ENCODE measurements at places on chromosomes 1 and 21.
A peak's percentile ranks its signal among the peaks of the same experiment; 100 is the strongest.

- DNase-seq, result no peak
These were observed 52.3 kb downstream of the ADAMTS5 start for GRCh38 chr21:26914557-26914956.

DNA sequence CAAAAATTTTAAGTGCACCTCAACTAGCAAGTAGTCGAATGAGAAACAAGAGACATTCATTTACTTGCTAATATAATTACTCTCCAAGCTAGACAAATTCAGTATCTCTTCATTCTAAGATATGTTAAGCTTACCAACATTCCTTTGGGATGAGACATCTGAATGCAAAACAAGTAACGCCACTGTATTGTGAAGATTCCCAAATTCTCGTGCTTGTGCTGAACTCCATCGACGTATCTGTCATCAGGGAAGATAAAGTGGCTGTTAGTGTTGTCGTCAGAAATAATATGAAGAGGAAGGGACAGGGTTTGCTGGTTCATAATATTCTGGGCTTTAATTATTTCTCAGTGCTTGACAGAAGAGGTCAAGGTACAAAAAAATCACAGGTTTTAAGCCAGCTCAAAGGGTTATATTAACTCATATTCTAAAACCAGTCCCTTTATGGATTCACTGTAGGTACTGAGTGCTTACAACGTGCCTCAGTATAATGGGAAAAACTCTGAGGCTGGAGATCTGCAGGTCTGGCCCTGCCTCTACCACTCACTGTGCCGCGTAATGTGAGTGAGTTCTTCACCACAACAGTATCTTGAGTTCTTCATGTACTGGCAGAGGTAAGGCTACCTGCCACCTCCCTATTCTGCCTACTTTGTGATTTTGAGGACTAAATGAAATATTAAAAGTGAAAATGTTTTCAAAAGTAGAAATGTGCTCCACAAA, 42.0 kb downstream of the PCSK9 start:
- DNase-seq, result peak; percentile 46

DNA sequence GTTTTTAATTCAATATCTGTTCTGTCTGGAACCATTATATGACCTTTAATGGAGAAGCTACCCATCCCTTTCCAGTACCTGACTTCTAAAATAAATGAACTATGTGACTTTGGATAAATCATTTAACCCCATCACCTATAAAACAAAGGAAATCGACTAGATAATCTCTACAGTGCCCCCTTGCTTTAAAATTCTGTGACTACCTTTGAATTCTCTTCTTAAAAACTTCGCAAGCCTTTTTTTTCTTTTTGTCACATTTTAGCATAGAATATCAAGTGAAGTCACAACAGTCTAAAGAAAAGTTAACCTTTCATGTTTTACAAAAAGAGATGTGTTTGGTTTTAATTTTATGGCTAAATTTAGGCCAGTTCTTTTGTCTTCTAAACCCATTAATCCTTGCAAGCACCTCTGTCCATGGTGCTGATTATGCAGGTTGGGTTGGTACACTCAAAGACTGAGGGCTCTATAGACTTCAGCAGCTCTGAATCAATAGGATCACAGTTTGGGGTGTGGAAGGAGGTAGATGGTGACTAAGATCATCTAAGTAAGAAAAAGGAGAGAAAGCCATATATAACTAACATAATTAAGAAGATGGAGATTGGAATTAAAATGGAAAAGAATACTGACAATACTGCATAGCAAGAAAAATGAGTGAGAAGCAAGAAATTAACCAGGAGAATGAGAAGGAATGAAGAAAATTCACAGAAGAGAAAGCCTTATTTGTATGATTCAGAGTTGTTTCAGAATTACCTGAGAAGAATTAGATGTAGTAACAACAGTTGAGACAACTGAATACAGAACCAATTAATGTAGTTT, 59.2 kb downstream of the TBX15 start:
- DNase-seq, result peak; percentile 11

DNA sequence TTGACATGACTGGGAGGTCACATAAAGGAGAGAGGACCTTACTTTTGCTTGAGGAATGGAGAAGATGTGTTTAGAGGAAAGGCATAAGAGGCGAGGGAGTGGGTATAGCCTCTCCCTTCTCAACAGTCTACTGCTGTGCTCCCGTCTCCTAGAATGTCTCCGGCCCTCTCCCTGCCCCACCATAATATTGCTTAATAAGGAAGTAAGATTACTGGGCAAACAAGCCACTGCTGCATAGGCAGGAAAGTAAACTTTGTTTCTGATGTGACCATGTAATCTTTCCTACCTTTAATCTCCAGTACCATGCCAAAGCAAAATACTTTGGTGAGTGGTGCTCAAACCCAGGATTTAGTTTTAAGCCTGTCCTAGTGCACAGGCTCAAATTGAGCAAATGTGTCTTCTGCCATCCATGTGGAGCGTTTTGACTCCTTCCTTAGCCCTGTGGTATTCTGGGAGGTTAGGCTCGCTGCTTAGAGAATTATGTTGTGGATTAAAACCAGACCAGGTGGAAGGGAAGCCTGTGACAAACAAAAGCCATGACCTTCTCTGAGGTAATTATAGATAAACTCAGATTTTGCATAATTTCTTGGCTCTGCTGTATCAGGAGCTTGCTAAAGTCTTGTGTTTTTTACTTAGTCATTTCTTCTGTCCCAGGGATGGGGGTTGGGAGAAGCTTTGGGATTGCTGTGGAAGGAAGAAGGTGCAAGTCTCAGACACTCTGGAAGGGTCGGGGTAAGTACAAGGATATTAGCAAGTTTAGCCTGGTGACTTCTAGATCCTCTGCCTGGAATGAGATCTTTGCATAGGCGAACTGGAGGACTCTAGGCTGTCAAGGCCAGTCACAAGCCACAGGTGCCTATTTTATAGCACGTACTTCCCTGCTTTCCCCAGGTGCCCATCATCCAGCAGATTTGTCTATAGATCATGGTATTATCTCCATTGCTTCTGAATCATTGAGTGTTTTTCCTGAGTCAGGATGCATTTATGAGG, 34.5 kb upstream of the DIPK1A start:
- DNase-seq, result no peak

DNA sequence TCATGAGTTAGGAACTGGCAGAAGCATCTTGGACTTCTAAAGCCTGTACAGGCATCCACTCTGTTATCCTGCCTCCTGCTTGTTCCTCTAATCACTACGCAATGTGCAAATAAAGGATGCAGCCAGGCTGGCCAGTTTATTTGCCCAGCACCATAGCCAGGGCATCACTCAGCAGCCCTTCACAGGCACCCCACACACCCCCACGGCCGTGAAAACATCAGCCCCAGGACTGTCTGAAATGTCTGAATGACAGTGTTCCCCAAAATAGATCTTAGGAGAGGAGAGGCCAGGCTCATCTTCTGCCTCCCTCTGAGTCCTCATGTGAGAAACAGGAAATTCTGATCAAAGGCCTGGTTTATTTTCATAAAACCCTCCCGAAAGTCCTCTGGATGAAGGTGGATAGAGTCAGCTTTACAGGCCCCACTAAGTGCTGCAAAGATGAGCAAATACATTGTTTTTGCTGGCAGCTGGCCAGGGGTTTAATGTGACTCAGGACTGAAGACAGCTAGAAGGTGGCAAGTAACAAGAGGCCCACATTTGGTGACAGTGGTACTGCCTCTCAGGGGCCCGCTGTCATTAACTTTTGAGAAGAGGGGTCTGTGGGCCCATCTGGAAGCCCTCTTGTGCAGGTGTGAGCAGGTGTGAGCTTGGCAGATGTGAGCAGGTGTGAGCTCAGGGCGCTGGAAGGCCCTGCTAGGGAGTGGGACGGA, 32.9 kb downstream of the GRHL3 start:
- DNase-seq, result peak; percentile 75

- DNase-seq, result no peak
These were observed 20.7 kb upstream of the PADI4 start for GRCh38 chr1:17287130-17287776.

DNA sequence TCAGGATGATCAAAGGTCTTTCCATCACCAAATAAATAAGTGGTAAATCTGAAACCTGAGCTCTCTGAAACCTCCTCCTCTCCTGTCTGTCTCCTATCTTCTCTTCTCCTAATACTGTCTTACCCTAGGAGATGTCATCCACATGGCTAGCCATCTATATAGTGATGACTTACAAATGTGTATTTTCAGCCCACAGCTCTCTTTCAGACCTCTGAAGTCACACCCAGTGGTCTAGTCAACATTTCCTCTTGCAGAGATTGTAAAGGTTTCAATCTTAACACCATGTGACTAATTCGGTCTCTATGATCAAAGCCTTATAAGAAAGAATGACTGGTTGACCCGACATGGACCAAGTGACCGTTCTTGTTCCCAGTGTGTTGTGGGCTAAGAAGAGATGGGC, 63.1 kb upstream of the DPT start:
- no peak for DNase-seq

DNA sequence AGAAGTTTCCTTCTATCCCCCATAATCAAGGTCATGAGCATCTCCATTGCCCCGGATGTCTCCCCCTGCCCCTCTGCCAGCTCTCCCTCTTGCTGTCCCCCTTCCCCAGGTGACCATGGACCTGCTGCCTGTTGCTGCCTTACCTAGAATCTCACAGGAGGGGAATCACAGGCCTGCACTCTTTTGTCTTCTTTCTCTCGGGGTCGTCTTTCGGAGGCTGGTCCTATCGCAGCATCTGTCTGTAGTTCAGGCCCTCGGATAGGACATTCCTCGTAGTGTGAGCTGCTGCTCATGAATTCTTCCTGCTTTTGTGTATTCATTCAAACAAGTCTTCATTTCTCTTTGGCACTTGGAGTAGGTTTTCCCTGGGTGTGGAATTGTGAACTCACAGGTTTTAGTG, 39.9 kb upstream of the ACTRT2 start:
- DNase-seq, result no peak

- DNase-seq, result no peak
These were observed 126.4 kb upstream of the ARHGEF16 start for GRCh38 chr1:3327936-3328590.

DNA sequence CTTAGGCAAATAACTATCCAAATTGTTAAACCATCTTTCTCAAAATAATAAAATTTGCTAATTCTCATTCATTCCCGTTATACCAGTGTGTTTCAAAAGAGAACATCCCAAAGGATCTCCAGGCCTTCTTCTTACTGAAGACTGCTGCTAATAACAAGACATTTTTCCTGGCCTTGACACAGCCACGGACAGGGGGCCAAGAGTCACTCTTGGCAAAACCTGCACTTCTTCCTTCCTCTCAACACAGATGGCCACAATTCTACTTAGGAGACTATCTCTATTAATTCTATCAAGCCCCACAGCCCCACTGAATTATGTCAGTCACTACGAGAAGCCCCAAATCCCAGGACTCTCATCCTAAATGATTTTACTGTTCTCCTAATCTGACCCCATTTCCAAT, 86.0 kb downstream of the EVI5 start:
- DNase-seq, result no peak

DNA sequence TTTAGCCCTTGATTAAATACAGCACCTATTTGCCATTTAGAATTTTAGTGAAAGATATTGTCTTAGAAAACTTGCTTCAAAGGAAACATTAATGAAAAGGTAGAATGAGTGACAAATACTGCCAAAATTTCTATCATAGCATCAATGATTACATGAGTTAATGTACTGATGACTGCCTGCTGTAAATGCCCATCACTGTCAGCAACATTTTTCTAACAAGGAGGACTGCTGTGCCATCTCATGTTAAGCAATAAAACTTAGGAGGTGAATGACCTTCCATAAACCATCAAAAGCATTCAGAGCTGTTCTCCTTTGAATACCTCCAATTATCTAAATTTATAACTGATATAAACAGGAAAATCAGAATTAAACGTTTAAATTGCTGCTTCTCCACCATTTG, 54.3 kb downstream of the GRIK1 start:
- DNase-seq, result no peak

GRCh38 chr1:169309178-169310166, 58.1 kb downstream of the NME7 start:
- no peak for DNase-seq

DNA sequence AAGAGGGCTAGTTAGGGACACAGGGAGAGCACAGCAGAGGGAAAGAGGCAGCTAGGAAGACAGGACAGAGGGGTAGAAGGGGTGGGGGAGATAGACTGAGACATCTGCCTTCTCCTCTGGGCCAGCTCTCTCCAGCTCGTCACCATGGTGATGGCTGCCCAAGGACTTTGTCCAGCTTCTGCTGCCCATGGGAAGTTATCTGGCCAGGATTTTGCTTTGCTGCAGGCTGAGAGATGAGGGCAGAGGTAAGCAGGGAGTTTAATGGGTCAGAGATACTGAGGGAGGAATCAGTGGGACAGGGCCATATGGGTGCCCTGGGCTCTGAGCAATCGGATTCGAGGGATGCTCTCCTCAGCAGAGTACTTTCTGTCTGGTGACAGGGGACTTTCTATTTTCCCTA, 34.5 kb upstream of the GPR37L1 start:
- no peak for DNase-seq

DNA sequence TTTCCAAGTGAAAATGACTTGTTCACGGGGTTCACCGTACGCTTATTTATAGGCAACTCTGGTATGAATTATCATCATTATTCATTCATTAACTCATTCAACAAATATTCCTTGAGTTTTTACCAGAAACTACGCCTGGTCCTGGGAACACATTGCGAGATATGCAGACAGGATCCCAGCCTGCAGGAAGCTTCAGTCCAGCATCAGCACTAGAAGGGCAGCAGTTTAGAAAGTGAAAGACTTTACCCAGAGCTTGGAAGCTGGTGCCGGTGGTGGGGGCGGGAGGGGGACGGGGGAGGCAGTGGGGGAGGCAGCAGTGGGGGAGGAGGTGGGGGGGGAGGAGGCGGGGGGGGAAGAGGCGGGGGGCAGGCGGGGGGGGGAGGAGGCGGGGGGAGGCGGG, 55.9 kb downstream of the SETD4 start:
- DNase-seq, result no peak

- DNase-seq, result no peak
These were observed 250.4 kb upstream of the HOOK1 start for GRCh38 chr1:59564192-59564891.

DNA sequence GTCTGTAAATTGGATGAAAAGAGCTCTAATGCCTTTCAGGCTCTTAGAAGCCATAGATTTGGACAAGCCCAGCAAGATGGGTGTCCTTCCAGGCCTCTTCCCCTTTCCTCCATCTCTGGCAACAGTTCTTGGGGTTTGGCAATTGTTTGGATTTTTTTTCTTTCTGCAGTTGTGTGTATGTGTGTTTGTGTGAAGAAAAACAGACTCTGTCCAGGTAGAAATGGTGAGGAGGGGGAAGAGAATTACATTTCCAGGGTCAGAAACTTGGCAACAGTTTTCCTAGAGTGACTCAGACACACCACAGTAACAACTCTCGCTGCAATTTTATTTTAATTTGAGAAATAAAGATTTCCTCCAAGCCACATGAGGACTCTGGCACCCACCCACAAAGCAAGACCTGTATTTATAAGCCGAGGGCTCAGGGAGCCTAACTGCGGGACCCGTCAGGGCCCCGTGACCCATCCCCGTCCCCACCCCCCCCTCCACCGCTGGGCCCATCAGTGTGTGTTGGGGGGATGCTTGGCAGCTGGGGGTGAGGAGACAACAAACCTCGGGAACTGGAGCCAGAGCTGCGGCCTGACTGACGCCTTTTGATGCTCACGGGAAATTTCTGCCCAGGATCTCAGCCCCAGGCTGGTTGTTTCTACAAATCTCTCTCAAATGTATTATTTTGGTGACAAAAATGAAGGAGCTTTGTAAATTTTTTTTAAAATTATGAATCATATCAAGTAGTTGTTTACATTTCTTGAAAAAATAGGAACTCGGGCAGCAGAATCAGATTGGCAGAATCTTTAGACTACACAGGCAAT, 4.4 kb downstream of the TMEM200B start:
- DNase-seq, result no peak

Data from umbilical cord (tissue), 2 donors.